ENCODE measurements at places on chromosomes 5 and 9.

DNA sequence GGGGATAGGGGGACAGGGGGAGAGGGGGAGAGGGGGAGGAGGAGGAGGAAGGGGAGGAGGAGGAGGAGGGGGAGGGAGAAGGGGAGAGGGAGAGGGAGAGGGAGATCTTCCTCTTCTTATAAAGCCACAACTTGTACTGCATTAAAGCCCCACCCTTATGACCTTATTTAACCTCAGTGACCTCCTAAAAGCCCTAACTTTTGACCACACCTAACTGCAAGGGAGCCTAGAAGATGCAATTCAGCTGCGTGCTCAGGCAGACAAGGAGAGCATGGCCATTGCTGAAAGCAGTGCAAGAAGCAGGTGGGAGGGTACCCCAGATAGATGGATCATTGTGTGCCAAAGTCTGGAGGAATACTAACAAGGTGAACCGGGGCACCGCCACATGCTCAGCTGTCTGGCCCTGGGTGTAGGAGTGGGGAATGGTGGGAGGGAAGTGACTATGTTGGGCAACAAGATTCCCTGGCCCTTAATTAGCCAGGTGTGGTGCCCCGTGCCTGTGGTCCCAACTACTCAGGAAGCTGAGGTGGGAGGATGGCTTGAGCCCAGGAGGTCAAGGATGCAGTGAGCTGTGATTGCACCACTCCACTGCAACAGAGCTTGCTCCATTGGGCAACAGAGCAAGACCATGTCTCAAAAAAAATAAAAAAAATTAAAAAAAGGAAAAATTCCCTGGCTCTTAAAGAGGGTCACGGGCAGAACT is 125.4 kb upstream of the BOD1 start:
- DNase-seq: no peak

DNA sequence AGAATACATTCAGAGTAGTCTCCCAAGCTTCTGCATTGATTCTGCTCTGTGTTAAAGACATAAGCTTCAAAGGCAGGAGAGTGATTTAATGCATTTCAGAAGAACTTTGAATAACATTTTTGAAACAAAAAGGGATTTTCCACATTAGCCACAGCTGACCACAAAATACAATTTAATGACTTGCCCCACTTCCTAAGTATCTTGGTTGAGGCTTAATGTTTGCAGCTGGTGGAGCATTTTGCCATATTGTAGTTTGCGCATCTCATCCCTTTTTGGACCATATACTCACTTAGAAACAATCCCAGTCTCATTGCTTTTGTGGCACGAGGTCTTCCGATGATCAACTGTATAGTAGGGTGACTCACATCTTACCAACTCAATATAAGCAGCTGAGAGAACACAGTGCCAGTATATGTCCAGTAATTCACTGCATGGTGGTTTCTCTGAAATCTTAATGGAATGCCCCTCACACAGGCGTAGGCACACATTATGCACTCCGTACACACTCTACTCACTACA is 455.8 kb upstream of the PTGER4 start:
- no peak for DNase-seq

GRCh38 chr9:113570749-113571711 is 107.5 kb downstream of the RGS3 start:
- DNase-seq: no peak

GRCh38 chr5:40477856-40478546 is 201.7 kb upstream of the PTGER4 start:
- no peak for DNase-seq

DNA sequence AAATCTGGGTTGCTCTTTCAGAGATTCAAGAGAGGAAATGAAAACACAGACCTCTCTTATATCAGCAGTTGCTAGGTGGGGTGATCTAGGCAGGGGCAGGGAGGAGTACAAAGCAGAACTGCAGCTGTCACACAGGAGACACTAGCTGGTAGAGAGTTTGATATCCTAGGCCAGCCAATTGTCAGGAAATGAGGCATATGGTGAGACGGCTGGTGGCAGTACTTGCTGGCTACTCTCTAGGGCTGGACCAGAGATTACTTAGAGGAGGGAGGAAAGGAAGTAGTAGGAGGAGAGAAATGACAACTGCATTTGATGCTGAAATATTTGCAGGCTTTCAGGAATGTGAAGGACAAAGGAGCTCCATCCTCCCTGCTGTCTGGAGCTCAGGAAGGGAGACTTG is 113.8 kb downstream of the TRIM32 start:
- no peak for DNase-seq

DNA sequence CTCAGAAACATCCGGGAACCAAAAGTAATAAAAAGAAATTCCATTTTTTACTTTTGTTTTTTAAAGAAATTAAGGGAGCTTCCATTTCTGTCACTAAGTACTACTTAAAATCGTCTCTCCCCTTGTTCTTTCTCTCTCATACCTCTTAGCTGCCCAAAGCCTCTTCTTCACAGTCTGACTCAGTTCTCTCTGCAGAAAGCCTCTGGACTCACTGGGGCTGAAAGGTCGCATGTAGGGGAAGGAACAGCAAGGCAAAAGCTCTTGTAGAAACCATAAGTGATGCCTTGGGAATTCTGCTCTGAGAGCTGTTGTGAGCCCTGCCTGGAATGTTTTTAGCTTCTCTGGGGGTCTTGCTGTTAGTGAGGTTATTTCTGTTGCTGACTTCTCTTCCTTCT is 100.8 kb upstream of the RANBP3L start:
- no peak for DNase-seq

DNA sequence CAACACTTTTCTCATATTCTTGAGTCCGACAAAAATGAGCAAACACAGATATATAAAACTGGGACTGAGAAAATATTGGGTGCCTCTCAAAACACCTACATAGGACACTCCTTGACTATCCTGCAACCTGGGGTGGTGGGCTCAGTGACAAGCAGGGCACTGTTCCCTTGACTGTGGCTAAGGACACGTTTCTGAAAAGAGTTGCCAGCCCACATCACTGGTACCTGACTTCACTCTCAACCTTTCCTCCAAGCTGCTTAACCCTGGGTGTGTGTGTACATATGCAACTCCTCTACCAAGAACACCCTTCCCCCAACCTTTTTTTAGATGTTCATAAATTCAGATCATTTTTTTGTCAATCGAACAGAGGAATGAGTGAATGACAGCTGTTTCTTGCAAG is 148.7 kb downstream of the ACTL7B start:
- DNase-seq: no peak

DNA sequence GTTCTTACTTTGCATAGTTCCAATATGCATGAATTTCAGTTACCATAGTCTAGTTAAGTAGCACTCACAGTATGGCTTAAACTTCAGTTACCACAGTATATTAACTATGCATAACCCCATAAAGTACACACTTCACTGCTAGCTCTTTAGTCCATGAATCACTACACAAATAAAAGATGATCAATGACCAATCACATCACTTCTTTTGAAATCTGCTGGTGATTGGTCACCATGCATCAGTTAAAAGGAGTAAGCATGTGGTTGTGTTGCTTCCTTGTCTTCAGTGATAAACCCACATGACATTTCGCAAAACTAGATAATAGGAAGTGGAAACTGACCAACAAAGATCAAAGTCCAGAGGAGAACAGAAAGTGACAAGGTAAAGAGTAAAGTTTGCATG is 79.0 kb downstream of the TAF11L14 start:
- no peak for DNase-seq

GRCh38 chr9:121751686-121752445 is 100.4 kb downstream of the DAB2IP start:
- DNase-seq: no peak

DNA sequence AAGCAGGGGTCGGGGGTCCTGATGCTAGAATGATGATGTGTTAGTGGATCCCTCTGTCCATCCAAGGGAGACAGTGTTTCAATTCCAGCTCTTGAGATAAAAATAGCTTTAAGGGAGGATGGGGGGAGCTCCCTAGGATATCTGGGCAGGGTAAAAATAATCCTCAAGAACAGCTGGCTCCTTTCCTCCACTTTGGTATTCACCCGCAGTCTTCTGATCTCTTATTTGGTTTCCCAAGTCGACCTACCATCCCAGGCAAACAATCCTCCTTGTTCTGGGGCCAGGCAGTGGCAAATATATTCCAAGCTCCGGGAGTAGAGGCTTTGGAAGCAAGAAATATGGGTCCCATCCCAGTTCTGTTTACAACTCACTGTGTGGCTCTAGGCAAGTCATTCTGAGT is 14.5 kb upstream of the COL27A1 start:
- DNase-seq: no peak

DNA sequence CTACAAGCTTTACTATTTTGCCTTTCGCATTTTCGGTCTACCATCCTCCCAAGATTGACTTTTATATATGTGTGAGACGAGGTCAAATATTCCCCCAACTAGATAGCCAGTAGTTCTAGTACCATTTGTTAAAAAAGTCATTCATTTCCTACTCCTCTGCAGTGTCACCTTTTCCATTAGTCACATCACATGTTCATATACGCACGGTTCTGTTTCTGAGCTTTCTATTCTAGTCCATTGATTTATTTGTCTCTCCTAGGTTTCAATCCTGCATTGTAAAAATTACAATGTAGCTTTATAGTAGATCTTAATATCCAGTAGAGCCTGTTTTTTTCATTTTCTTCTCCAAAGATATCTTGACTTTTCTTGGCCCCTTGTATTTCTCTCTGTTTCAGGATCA is 528.7 kb upstream of the TRPC7 start:
- no peak for DNase-seq

DNA sequence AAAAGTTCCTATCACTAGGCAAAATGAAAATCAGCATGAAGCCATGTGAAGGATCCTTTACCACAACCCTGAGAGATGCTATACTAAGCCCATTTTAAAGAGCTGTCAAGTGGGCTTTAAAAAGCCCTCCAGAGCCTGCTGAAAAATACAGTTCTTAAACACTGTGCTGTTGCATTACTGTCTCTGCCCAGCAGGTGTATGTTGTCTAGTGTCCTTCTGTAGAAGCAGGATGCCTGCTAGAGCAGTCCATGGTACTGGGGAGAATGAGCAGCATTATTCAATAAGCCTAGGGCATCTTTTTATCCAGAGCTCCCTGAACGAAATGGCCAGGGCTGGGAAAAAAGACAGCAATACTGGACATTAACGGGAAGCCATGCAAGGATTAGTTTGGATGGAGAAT is 126.2 kb upstream of the PLCXD3 start:
- no peak for DNase-seq

DNA sequence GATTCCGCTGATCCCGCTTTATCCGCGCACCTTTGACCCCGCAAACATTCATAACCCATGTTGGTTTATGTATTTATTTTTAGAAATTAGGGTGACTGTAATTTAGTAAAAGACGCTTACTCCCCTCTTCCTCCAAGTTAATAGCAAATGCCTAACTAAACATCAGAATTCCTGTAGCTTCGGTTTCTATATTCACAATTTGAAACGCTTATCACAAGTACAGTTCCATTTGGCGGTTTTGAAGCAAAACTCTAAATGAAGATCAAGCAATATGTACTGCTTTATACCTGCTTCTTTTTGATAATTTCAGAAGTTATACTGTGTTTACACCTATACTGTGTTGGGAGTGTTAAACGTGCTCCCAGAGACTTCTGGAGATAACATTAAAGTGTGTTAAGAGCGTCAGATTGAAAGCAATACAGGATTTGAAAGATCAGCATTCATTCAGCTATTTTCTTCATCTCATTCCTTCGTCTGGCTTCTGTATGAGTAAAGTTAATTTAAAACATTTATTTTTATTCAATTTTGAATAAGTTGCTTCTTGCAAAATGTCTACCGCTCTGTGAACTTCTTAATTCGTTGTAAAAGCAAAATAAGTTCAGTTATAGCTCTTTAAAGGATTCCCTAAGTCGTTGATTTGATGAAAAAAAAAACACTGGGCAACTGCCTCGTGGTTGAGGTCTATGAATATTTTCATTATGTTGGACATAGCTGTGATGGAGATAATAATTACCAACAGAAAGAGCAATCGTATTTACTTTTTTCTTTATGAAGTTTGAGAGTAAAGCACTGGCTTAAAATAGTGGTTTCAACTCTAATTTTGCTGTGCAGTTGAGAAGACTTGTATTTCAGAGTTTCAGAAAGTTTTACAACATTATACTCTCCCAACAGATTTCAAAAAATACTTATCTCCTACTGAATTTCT is 2.5 kb downstream of the PRDM6 start:
- DNase-seq: no peak

DNA sequence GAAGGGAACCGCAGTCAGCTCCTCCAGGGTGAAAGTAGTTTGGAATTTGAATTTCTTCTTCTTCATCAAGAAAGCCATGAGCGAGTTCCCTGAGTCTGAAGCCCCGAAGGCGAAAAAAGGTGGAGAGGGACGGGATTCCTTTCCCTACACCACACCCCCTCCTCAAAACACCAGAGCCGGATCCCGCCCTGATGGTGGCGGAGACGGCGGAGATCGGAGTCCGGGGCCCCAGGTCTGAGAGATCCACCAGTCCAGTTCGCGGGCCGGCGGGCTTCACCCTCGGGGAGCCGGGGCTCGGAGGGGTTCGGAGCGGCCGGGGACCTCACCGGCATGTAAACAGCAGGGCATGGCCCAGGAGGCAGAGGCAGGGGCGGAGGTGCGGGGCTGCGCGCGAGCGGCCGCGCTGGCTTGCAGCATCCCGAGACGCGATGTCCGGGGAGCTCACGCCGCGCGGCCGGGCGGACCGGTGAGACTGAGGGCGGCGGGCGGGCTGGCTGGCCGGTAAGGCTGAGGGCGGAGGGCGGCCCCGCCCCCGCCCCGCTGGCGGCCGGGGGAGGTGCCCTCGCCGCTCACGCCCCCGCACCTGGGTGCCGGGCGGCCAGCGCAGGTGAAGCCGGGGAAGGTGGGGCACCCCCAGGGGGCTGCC is 606 bp downstream of the EEIG1 start:
- no peak for DNase-seq

- no peak for DNase-seq
Observed at GRCh38 chr9:125749287-125749935, 2.2 kb downstream of the PBX3 start.

GRCh38 chr9:132630116-132630515 is 39.7 kb downstream of the DDX31 start:
- DNase-seq: no peak

- no peak for DNase-seq
Observed at GRCh38 chr9:113477661-113478060, 14.1 kb downstream of the RGS3 start.

GRCh38 chr5:6936031-6936430 is 222.8 kb downstream of the TENT4A start:
- DNase-seq: no peak

- no peak for DNase-seq
Observed at GRCh38 chr5:173391031-173391430, 62.8 kb upstream of the STC2 start.

DNA sequence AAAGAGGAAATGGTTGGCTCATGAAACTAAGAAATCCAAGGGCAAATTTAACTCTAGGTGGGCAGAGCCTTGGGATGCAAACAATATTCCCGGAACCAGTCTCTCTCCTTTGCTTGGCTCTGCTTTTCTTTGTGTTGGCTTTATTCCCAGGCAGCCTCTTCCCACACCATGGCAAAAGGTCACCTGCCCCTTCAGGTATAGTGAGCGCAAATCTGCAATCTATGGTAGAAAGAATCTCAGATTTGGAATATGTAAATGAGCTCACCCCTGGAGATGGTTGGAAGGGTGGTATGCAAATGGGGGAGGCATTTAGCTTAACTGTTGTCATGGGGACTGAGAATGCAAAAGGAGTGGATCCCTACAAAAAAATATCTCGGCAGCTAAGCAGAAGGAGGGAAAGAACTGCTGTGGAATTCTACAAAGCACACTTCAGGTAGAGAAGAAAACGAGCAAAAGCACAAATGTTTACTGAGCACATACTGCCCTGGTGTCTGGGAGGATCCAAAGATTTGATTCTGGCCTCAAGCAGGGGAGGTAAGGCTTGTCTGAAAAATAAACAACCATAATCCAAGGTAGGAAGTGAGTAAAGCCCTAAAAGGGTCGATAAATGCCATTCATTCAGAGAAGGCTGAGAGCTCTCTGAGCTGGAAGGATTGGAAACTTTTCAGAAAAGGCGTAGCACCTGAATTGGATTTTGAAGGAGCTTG is 139.7 kb downstream of the TLE1 start:
- DNase-seq: no peak

GRCh38 chr5:138600446-138600845 is 25.2 kb upstream of the HSPA9 start:
- DNase-seq: no peak
